HFFc6 (cell line): ENCODE measurements at places on chromosomes 2 and 18. TPM values are rescaled to one million over a fixed set of nuclear protein-coding genes. Genes with fewer than 3 reads are reported as not detected.

DNA sequence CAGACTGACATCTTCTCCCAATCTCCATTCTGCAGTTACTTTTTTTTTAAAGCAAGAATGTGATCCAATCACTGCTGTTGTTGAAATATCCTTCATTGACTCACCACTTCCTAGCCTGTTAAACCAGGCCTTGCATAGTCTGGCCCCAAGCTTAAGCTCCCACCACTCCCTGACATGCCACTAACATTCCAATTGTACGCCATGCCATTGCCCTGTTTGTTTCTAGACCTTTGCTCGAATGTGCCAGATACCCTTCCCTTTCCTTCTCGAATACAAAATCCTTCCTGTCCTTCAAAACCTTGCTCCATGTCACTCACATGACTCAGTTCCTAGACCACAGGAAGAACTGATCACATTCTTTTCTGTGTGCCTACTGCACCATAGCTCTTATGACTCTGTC lies 224.2 kb downstream of the CYRIA start:
- DNase-seq: no peak

GRCh38 chr18:21934766-21935015 lies 194.1 kb downstream of the MIB1 start:
- no peak for DNase-seq

DNA sequence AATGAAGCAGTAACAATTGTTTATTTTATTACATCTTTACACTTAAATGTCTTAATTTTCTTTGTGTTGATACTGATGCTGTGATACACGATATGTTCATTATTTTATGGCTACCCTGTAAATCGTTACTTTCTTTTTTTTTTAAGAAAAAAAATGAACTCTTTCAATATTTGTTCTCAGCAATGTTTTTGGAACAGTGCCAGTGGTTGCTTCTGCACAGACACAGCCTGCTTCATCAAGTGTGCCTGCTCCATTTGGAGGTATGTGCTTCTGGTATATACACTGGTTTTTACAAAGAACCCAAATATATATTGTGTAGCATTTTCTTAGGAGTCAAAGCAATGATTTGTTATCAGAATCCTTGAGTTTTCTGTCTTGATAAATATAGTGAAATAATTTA lies 62.2 kb upstream of the SCYGR2 start:
- no peak for DNase-seq

The DES gene
- total RNA-seq: 0.10 to 0.12 TPM in 2 of 3 replicates, not detected in the other

GRCh38 chr2:207202645-207203044 lies 36.9 kb upstream of the KLF7 start:
- peak; percentile 28 for DNase-seq

DNA sequence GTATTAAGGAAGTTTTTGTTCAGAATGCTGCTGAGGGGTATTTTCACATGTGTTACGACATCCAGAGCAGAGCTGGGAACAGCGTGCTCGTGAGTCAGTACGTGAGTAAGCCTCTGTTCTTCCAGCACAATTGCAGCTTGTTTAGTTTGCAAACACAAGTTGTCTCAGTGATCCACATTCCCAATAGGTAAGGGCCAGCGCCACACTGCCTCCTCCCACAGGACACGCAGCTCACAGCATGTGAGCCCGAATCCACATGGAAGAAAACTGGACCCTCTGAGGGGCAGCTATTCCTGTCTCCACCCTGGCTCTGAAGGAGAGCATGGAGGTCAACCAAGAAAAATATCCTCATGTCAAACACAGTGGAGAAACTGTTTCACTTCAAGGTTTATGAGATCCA lies 173.9 kb upstream of the PID1 start:
- DNase-seq: peak; percentile 90

DNA sequence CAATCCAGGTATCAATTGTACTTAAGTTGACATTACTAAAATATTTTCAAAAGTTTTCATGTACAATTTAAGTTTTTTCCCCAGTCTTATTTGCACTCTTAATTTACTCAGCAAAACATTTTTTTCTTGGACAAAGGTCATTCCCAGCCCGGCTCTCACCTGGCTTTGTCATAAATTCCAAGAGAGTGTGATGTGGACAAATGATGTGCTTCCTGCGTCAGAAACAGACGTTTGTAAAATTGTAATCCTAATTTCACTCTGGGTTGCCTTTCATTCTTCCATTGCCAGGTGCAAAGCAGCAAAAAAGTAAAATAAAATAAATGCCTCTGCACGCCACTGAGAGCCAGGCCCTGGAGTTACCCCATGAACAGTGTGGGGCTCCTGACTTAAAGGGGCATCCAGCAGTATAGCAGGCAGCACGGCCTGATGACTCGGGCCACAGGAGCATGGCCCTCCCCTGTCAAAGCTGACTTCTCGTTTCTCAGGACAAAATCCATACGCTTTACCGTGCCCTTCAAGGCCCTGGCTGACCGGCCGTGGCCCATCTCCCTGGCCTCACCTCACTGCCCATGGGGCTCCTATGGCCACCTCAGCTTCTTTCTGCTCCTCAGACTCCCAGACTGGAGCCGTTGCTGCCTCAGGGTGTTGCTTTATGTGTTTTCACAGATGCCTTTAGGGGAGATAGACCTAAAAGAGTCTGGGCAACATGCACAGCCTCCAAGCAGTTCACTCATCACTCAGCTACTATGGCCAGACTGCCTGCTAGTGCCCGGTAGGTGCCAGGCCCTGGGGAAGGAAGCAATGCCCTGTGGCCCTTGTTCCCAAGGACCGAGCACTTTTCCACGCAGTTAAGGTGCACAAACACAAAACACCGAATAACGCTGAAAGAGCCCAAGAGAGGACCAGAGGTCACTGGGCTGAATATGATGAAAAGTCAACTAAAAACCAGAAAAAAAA lies 7.6 kb upstream of the TMEM185B start:
- DNase-seq: no peak

- DNase-seq: no peak
These were observed 26.2 kb downstream of the ELAC1 start for GRCh38 chr18:50994031-50994430.

The RAB6C gene
- not detected in 3 replicates for total RNA-seq

DNA sequence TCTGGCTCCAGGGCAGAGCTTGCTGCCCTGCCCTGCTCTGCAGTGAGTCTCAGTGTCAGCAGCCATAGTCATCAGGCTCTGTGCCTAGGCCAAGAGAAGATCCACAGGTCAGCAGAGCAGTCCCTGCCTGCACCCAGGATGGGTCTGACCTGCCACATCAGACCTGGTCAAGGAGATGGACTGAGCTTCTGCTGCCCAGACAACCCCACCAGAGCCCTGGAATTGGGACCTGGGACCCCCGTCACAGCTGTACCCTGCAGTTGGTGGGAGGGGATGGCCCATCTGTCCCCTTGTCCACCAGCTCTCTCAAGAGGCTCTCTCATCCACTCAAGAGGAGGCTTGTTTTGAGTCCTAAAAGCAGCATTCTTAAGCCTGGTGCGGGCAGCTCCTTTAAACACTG lies 142.6 kb downstream of the TFCP2L1 start:
- no peak for DNase-seq
